NCI-H2029 (cell line): ENCODE measurements at places on chromosomes 3 and 15.

DNA sequence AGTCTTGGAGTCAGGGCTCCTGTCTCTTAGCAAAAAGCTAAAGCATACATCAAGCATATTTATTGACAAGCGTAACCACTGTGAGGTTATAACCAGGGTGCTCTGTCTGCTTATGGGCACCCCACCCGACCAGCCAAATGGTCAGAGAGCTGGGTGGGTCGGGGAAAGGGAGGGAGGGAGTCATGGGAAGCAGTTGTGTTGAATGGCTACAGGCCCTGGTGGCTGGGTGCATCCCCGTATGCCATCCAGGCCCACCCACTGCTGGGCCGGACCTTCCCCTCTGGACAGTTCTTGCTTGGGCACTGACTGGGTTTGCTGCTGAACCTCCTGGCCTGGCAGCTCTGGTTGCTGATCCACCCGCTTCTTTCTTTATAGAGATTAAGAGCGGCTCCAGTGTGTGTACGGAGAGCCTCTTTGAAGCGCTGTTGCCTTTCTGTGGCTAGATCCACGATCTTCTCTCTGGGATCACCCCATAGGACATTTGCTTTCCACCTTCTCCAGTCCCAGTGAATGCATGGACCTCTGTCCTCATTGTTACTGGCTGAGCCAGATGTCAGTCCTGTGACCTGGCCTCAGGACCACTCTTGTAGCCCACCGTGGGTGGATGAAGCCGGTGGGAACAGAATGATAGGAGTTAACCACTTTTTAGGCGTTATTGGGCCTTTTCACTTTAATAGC lies 59.6 kb downstream of the SMAD3 start:
- no peak for DNase-seq

GRCh38 chr3:163936543-163936942 lies 1141.8 kb downstream of the SI start:
- no peak for DNase-seq

- no peak for DNase-seq
Observed at GRCh38 chr3:74623261-74623836, 8.9 kb upstream of the CNTN3 start.

- DNase-seq: no peak
Observed at GRCh38 chr3:138227650-138228049, 40.5 kb downstream of the ARMC8 start.

DNA sequence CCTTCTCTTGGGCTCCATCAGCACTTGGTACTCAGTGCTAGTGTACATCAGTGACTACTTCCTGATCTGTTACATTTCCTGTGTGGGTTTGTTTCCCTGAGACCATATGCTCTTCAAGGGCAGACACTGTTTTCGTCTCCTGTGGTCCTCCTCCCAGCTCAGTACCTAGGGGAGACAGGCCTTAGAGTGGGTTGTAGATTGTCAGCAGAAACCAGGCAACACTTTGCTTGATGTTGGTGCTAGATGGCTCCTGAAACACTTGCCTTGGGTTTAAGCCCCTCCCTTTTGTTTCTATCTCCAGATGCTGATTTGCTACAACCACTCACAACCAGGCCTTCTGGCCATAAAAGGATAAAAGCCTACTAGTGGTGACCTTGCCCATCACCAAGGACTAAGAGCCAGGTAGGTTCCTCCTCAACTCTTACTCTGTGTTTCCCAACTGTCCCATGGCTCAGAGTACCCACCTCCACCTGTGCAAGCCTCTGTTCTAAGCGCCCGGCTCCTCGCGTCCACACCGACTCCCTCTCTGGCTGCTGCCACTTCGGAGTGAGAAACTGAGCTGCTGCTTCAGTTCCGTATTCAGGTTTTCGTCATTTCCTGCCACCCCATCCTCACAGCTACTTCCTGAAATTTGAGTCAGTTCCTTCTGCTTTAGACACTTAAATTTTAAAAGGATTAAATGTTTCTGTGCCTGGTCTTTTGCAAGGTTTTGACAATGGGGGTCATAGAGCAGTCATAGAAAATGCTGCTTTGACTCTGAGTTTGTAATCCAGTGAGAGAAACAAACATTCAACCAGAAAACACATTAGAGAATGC lies at the start of gene HCLS1:
Gene HCLS1 (minus strand): TSS at position 548 of the 816 bp plus-strand sequence. CDS start 2,556 bp downstream, outside the sequence.
- peak; percentile 20 for DNase-seq

DNA sequence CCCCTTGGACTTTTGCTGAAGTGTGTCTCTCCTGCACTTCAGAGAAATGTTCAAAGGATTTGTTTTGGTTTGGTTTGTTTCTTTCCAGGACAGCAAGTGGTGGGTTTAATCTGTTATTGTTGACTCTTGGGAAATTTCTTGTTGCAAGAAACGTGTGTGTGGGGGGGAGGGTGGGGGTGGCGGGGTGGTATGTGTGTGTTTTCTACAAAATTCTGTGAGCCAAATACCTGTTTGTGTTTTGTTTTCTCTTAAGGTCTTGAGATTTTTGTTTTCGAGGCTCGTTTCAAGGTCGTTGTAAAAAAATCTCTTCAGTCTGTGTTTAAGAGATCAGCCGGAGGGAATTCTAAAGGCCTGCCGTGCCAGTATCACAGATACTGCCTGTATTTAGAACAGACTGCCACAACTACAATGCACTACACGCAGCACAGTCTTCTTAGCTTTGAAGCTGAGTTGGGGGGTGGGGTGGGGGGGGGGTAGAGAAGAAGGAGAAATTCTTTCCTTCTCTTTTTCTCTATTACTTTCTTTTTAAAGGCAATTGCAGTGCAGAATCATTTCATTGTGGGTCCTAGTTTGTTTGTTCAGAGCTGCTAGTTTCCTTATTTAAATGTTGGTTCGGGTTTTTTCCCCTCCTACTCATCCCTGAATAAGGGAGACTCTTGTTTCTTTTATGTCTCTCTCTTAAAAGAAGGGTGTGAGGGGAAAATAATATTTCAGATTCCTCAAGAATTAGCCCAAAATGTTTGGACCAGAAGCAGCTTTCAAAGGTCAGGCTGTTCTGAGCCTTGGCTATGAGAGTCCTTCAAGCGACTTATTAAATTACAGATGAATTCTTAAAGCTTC lies 1.4 kb upstream of the BCL6 start:
- DNase-seq: no peak

DNA sequence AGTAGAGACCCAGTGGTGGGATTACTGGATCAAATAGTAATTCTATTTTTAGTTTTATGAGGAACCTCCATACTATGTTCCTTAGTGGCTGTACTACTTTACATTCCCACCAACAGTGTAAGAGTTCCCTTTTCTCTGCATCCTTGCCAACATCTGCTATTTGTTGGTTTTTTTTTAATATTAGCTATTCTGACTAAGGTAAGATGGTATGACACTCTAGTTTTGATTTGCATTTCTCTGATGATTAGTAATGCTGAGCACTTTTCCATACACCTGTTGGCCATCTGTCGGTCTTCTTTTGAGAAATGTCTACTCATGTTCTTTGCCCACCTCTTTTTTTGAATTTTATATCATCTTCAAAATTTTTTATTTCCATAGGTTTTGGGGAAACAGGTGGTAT lies 34.2 kb upstream of the RAP2B start:
- DNase-seq: no peak

- no peak for DNase-seq
Observed at GRCh38 chr15:96720251-96720650, 389.8 kb downstream of the NR2F2 start.

GRCh38 chr3:45275006-45275704 lies 49.1 kb upstream of the TMEM158 start:
- DNase-seq: peak; percentile 31

DNA sequence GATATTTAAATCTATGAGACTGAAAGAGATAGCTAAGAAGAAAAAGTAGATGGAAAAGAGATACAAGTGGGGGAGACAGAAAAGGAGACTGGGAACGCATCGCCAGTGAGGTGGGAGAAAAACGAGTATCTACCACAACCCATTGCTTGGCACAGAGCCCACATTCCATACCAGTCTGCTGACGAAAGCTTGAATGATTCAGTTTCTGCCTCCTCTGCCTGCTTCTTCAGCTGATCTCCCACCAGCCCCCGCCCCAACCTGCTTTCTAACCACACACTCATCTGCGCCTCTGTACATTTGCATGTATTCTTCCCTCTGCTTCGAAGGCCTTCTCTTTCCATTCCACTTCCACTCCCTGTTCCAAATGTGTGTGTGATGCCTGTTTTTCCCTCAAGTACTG lies 188.1 kb downstream of the USP13 start:
- no peak for DNase-seq

- no peak for DNase-seq
Observed at GRCh38 chr15:67981848-67982247, 72.3 kb upstream of the PIAS1 start.

- DNase-seq: no peak
Observed at GRCh38 chr15:89460048-89460447, 36.3 kb downstream of the RHCG start.

DNA sequence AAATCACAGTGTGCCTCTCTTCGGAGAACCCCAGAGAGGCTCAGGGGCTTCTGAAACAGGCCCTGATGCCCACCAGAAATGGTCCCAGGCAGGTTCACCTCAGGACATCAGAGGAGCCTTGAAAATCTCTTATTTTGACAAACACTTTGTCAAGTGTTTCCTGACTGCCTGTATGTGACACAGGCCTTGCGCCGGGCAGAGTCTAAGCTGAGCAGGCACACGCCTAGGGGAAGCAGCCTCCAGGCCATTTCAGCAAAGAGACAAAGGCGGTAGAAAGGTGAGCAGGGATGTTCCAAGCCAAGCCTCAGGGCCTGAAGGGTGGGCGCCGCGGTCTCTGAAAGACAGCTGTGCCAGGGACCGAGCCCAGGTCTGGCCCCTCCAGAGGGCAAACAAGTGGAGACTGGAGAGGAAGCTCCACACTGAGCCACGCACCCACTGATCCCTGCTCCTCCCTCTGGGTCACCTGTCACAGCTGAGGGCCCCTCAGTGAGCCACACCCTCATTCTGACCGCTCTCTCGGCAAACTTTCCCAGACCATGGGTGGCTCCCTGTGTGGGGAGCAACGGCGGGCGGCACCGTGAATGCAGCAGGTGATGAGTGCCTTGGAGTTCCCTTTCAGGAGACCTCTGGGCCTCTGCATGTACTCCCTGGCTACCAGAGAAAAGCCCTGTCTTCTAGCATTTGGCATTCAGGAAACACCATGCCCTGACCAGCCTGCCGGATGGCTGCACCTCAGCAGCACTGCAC lies 136.1 kb downstream of the ADAMTS17 start:
- no peak for DNase-seq

DNA sequence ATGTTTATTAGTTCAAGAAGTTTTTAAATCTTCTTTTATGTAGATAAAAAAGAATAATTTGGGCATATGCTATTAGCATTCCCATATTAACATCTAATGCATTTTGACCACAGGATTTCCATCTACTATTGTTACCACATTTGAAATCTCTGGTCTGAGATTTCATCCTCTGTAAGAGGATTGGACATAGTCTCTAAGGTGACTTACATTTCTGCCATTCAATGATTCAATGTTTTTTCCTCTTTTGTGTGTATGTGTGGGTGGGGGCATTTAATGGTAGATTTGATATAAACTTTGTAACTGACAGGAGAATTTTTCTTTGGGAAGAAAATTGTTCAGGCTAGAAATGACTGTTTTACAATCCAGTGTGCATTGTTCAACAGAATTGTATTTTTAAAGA lies 307.3 kb upstream of the RBMS3 start:
- DNase-seq: no peak

GRCh38 chr3:122880173-122880572 lies 85.3 kb downstream of the SLC49A4 start:
- no peak for DNase-seq

- DNase-seq: no peak
Observed at GRCh38 chr3:146277953-146278631, 27.2 kb upstream of the PLSCR4 start.

DNA sequence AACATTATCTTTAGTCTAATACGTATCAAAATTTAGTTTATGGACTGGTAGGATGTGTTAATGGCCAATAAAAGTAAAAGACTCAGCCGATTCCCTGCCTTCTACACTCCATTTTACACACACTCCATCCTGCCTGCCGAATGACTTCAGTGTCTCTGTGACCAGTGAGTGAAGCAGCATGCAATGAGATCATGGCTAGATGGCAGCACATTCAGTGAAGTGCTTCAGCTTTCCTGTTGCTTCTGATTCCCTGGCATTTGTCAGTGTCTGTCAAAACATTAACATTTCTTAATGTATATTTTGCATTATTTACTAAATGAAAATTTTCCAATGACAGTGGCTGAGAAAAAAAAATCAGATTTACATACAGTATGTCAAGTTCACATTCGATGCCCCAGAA lies 412.0 kb downstream of the FHIT start:
- DNase-seq: no peak

- DNase-seq: no peak
Observed at GRCh38 chr15:52241489-52241888, 50.3 kb upstream of the GNB5 start.

- no peak for DNase-seq
Observed at GRCh38 chr15:99239545-99240198, 9.7 kb downstream of the TTC23 start.

DNA sequence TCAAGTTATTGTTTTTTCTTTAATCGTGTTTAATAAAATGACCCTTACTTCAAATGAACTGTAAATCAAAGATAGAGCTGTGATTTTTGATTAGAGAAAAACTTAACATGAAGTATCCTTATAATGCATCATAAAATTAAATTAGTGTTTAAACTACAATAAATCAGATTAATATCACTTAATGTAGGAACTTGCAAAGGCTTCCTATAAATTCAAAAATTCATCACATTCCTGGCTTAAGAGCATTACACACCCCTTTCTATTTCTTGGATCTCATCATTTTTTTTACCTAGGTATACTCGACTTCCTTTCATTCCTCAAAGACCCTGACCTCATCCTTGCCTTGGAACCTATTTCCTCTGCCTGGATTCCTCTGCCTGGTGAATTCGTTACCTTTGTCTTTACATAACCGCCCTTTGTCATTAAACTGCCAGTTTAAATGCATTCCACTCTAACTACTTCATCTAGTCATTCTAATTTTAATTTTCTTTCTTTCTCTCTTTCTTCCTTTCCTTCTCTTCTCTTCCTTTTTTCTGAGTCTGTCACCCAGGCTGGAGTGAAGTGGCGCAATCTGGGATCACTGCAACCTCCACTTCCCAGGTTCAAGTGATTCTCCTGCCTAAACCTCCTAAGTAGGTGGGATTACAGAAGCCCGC lies 1244.5 kb downstream of the OTOL1 start:
- no peak for DNase-seq

DNA sequence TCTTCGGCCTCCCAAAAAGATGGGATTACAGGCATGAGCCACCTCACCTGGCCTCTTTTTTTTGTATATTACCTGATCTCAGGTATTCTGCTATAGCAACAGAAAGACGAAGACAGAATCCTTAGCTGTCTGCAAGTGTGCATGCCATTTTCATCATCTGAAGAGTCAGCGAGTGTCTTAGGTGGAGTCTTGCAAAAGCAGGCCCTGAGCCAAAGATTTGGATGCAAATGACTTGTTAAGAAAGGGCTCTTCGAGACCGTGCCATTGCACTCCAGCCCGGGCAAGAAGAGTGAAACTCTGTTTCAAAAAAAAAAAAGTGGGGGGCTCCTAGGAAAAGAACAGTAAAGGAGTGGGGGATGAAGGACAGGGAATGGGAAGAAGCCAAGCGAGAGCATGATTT lies 10.2 kb upstream of the TRIM69 start:
- no peak for DNase-seq
